ENCODE measurements at places on chromosomes 11 and 22.

DNA sequence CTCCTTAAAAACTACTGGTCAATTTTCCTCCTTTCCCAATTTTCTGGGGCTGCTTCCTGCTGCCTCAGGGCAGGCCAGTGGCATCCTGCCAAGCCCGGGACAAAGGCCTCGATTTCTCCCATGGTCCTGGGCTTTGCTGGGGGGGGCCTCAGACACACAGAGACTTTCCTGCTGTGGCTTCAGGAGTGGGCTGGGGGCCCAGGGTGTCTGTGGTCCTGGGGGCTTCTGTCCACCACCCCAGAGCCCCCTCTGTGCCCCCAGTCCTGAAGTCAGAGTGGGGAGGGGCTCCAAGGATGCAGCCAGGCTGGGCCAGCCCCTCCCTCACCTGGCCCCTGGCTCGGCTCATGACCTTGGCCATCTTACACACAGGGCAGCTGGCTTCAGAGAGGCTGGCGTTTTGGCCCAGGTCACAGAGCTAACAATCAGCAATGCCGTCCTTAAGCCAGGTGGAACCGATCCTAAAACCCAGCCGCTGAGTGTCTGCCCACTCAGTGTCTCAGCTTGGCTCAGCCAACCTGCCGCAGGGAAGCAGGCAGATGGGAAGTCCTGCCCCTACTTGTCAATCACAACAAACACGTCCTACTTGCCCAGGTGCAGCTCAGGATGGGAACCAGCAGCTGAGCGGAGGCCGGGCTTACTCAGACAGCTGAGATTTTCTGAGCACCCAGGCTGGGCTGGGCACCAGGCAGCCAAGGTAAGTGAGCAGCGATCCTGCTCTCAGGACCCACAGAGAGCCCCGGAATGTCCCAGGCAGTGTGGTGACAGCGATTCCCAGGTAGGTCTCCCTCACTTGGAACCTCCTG, 34.6 kb downstream of the OSBPL5 start:
- DNase-seq = no peak

- DNase-seq = no peak
Observed at GRCh38 chr22:24871611-24872205, 65.7 kb downstream of the SGSM1 start.

DNA sequence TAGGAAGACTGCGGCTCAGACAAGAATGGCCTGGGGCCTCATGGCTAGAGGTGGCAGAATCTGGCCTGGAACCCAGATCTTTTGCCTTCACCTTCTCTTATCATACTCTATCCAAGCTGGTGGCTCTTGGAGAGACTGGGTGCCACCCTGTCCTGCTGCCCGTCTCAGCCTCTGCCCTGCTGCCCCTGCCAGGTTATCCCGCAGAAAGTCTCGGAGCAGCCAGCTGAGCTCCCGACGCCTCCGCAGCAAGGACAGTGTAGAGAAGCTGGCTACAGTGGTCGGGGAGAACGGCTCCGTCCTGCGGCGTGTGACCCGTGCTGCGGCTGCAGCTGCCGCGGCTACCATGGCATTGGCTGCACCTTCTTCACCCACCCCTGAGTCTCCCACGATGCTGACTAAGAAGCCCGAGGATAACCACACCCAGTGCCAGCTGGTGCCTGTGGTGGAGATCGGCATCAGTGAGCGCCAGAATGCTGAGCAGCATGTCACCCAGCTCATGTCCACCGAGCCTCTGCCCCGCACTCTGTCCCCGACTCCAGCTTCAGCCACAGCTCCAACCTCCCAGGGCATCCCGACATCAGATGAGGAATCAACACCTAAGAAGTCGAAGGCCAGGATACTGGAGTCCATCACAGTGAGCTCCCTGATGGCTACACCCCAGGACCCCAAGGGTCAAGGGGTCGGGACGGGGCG, 5.9 kb downstream of the INCENP start:
- DNase-seq = no peak

DNA sequence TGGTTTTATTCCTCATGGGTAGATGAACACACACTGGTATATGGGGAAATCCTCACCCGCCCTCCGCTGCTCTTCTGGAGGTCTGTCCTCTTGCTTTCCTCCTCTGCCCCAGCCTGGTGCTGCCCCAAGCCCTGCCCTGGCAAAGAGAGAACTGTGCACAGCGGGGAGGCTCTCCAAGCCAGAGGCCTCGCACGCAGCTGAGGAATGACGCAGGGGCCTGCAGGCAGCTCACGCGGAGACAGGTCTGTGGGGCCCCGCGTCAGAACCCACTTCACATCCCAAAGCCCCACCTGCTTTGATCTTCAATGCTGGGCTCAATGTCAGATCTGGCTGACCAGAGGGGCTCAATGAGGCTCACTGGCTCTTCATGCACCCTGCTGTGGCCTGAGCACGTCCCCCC, 10.0 kb downstream of the GATD1 start:
- no peak for DNase-seq

DNA sequence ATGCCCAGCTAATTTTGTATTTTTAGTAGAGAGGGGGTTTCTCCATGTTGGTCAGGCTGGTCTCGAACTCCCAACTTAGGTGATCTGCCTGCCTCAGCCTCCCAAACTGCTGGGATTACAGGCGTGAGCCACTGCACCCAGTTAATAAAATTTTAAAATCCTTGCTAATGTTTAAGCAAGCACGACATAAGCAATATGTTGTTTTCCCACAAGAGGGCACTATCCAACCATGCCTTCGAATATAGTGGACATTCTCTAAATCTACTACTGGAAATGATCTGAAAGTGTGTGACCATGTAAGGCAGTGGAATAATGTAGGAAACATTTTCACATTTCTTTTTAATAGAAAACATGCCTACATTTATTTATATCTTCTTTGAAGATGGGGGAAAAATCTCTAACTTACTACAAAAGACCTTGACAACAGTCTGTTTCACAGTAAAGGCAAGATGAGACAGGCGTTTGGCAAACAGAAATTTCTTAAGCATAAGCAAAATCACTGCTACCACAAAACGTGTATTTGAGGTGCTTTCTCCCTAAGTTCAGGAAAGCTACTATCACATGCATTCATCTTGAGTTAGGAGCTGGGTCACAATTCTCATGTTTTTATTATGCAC, 38.2 kb downstream of the PITPNB start:
- DNase-seq = no peak

DNA sequence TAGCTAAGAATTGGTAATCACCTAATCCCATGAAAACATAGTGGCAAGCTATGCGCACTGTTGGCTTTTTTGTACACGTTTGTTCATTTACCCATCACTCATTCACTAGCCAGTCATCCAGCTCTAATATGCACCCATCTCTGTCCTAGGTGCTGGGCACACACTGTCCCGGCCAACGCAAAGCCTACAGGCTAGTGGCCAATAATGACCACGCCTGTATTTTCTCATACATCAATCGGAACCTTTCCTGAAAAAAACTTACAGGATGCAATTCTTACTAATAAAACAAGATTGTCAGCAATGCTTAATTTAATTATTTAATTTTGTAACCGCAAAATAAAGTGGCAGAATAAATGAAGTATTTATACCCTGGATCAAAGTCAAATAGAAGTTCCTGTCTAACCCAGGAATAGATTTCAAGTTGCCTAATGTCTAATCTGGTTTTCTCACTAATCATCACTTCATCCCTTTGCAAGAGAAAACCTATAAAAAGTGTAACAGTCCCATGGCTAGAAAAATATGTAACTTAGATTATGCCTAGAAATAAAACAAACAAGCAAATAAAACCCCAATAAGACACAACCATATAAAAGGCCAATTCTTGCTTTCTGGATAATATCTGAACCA, 143.3 kb upstream of the BLID start:
- DNase-seq = no peak

DNA sequence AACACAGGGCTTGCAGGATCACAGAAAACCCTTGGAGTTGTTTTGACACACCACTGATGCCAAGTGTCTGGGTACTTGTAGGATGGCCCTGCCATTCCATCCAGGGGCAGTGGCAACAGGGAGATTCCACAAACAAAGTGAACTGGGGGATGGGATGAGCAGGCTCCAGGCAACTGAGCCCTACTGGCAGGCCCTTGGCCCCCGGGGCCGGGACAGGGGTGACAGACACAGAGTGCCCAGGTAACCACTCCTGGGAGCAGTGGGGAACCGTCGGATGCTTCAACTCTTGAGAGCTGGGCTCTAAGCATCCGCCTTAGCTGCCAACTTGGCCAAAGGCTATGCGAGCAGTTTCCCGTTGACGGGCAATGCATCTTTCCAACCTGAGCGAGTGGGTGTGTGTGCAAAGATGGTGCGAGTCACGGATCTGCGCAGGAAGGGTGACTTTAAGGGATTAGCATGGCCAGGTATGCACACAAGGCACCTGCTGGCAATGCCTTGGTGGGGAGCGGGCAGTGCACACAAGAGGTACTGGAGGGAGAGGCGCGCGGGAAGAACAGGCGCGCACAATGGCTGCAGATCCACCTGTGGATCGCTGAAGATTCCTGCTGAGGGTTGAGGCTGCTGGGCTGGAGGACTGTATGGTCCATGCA, 83.1 kb upstream of the PRODH start:
- no peak for DNase-seq

- peak; percentile 63 for DNase-seq
Observed at GRCh38 chr22:37492428-37493344, 6.5 kb upstream of the MFNG start.

- no peak for DNase-seq
Observed at GRCh38 chr22:49195636-49196035, 632.0 kb downstream of the BRD1 start.

DNA sequence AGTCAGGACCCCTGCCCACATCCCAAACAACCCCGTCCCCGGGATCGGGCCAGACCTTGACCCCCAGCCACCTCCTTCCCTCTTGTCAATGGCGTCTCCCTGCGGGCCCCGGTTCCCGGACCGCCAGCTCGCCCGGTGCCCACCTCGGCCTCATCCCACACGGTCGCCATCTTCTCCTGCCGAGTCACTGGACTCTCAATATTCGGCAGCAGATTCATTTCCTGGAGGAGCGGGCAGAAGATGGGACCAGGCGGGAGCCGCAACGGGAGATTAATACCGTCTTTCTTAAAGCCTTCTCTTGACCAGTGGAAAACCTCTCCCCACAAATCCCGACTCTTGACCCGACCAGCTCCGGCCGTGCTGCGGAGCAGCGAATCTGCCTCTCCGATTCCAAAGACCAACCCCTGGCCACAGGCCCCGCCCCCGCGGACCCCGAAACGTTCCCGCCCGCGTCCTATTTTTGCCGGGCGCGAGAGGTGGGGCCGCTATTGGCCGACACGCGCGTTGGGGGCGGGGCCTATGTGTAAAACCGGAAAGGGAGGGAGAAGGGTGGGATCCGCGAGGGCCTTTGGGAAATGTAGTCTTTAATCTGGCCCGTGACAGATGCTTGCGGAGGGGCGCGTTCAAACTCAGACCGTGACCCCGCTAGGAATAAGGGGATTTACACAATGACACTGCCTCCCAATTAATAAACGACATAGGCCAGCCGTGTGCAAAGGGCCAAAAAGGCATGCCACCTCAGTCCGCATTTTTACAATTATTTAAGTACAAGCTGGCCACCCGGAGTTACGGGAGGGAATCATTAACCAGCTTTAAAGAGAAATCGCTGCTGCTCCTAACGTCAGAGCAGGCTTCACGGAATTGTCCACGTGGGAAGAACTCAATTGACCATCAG, at the start of gene PSMC3:
Gene PSMC3, minus strand, starts transcription at position 378 of the 895 bp plus-strand sequence. Its CDS starts 160 bp downstream, at position 218.
- peak; percentile 99 for DNase-seq

DNA sequence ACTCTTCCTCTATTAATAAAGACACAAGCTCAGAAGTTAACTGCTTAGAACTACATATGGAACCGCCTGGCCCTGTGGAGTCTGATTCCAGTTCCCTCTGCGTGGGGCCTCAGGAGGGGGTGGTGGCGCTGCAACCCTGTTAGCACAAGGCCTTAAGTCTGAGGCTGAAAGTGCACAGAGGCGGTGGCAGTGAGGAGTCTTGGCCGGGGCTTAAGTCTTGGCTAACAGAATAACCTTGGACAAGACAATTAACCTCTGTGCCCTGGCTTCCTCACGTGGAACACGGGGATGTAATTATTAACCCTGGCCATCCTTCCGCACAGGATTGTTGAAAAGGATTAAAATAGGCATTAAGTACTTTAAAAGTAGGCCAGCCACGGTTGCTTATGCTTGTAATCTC, 191.5 kb downstream of the CEP164 start:
- no peak for DNase-seq

DNA sequence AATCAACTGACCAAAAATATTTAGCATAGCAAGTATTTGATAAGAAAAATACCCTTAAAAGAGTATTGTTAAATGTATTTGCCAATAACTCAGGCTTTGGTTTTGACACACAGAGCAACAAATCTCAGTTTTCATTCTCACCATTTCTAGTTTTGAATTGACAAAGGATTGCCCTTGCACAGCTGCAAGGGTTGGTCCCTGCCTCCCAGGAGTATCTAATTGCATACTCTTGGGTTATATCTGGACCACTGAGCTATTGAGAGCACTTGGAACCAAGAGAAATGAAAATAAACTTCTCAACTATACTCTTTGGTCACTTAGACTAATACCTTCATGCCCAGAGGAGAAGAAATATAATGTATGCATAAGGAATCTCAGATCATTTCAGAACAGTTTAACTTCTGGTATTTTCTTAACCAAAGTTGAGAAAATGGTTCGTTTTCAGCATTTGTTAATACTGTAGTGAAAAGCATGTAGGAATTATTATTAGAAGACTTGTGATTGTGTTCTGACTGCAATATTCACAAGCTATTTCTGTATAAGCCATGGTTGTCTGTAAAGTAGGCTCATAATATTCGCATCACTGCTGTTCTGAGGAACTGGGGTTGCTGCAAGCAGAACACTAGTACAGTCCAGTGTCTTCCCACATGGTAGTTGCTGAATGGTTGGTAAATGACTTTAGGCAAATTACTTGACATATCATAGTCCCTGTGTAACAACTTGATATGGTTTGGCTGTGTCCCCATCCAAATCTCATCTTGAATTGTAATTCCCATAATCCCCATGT, 7.9 kb downstream of the C2CD3 start:
- DNase-seq = no peak

- DNase-seq = no peak
Observed at GRCh38 chr11:95335989-95336388, 105.0 kb upstream of the SESN3 start.

GRCh38 chr11:94675813-94676212, 92.3 kb upstream of the AMOTL1 start:
- DNase-seq = no peak

DNA sequence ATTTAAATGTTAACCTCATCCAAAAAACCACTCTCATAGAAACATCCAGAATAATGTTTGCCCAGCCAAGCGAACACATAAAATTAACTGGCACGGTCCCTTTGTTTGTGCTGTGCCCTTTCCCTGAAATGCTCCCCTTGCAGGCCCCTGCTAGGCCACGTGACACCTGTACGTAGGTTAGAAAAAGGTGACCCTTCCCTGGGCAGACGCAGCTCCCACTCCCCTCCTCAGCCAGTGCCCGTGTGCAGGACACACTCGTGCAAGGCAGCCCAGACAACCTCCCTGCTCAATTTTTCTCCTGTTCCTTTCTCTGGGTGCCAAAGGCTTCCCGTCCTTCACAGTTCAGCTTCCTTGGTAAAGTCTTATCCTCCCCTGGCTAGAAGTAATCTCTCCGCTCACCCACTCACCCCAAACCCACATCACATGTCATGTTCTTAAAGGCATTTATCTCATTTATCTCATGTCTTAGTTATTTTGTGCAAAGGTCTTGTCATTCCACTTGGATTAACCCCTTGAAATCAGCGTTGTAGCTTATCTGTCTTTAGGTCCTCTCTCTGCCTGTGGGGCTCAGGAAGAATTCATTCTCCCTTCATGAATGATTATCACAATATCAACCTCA, 20.7 kb downstream of the FAM83F start:
- no peak for DNase-seq

GRCh38 chr11:2444821-2445745, at the start of gene KCNQ1:
KCNQ1 (plus strand) TSS chr11:2445008; CDS start chr11:2445099, 91 bp downstream.
- peak; percentile 71 for DNase-seq
